ENCODE measurements at places on chromosomes 12 and 14.

GRCh38 chr14:60722357-60723115 is 1.6 kb downstream of the SIX4 start:
- DNase-seq: no peak

DNA sequence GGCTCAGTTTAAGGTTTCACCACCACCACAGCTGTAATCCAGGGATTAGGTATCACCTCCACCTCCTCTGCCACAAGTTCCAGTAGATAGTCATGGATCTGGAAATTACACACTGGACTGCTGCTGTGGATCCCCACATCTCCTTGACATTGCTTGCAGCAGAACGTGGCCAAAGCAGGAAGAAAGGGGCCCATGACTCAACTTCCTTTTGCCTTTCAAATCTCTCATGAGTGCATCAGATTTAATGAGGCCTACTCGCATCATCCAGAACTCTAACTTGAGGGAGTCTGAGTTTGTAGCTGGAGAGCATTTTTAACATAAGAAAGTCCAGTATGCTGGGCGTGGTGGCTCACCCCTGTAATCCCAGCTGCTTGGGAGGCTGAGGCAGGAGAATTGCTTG is 29.2 kb upstream of the TMED10 start:
- no peak for DNase-seq

- DNase-seq: no peak
Observed at GRCh38 chr14:63290741-63291430, 27.8 kb downstream of the GPHB5 start.

DNA sequence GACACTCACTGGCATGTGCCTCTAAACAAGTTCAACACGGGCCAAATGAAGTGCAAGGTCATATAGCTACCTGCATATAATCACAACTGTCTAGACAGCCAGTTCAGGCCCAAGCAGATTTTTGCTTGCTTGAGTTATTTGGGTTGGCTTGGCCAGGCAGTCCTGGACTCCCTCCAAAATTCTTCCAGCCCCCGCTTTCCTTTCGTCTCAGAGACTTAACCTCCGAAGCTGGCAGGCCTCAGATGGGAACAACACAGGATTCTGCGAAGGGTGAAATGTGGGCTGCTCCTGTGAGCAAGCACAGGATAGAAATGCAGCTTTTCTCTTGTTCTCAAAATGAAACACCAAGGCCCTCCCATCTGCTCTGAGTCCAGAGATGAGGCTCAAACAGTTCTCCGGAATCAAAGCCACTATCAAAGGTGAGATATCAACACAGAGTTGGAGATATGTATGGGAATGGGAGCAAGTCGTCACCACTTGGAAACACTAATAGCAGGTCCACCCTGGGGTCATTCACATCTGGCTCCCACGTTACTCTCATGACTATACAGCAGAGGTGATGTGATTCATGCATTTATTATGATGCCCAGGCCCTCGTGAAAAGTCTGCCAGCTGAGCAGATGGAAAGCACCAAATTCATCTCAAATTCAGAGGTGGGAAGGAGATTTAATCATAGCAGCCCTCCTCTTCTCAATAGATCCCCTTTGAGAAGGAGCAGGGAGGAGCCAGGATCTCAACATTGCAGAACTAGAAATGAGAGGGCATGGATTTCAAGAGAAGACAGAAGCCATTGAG is 389.8 kb downstream of the NUAK1 start:
- no peak for DNase-seq

DNA sequence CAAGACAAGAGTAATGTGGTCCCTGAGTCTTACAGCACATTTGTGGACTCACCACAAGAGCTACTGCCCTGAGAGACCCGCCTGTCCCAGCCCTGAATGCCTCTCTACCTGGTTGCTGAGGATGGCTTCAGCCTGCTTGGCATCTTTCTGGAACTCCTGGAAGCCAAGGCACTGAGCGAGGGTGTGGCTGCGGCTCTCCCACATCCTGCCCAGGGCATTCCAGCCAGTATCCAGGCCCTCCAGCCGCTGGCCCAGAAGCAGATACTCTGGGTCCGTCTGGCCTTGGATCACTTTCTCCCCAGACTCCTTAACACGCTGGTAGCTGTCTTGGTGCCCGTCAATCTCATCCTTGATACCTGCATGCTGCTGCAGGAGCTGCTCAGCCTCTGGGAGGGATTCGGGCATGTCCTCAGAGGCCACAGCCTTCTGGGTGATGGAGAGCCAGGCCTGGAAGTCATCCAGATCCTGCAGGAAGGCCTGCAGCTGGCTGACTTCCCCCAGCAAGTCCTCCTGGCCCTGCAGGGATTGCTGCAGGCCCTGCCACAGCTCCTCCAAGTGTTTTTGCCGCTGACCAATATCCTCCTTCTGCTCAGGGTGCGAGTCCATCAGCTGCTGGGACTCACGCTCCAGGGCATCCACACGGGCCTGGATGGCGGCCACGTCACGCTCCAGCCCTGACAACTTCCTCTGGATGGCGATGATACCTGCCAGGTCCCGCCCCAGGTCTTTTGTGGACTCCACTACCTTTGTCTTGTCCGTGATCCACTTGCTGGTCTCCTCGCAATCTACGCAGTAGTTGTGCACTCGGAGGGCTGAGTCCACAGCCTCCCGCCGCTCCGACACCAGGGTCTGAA is 82.3 kb downstream of the PLEKHG3 start:
- DNase-seq: no peak

GRCh38 chr12:86015026-86015425 is 140.9 kb downstream of the NTS start:
- no peak for DNase-seq

GRCh38 chr14:72261068-72261467 is 328.8 kb downstream of the RGS6 start:
- DNase-seq: no peak

GRCh38 chr14:66495218-66496098 is 9.3 kb downstream of the CCDC196 start:
- DNase-seq: peak; percentile 63

GRCh38 chr12:6534695-6534944 is 303 bp downstream of the GAPDH start:
- DNase-seq: no peak

- no peak for DNase-seq
Observed at GRCh38 chr12:89083491-89083890, 268.8 kb downstream of the DUSP6 start.

DNA sequence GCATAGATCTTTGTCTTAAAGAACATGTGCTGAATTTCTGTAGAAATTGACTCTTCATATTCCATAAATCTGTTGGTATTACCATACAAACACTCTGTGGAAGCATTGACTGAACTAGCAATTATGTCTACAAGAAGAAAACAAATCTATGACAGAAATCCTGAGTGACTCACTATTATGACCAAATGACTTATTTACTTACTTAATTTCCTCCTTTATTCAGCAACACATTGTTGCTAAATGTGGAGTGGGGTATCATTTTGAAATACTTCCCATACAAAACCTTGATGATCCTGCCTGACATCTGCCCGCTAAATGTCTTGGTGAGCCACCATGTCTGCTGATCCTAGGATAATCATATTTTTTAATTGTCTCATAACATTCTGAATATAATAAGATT is 99.1 kb upstream of the SLCO1C1 start:
- no peak for DNase-seq

- no peak for DNase-seq
Observed at GRCh38 chr12:47868552-47869031, 36.2 kb downstream of the VDR start.

DNA sequence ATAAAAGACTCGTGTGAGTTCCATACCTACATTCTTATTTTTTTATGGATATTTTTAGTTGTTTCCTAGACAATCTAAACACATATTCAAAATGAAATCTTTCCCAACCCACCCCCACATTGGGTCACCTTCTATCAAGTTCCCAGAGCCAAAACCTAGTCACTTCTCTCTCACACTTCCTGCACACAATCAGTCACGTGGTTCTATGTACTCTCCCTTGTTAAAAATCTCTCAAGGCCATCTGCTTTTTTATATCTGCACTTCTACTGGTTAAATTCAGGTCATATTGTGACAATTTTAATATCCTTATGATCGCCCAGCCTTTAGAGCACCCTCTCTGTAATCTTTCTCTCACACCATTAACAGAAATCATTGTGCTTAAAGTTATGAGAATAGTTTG is 175.0 kb upstream of the SYT10 start:
- no peak for DNase-seq

GRCh38 chr12:46521145-46521544 is 148.6 kb upstream of the SLC38A2 start:
- no peak for DNase-seq

DNA sequence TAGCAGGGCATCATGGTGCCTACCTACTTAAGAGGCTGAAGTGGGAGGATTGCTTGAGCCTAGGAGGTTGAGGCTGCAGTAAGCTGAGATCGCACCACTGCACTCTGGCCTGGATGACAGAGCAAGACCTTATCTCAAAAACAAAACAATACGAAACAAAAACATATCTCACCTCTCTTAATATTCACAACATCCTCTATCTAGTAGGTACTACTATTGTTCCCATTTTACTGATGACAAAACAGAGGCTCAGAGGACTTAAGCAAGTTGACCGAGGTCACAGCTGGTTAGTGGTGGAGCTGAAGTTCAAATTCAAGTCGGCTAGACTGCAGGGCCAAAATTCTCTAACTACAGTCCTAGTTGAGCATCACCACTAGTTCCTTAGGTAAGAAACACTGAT is 172.3 kb upstream of the EEA1 start:
- no peak for DNase-seq

- DNase-seq: no peak
Observed at GRCh38 chr12:3715999-3716398, 36.9 kb downstream of the CRACR2A start.

DNA sequence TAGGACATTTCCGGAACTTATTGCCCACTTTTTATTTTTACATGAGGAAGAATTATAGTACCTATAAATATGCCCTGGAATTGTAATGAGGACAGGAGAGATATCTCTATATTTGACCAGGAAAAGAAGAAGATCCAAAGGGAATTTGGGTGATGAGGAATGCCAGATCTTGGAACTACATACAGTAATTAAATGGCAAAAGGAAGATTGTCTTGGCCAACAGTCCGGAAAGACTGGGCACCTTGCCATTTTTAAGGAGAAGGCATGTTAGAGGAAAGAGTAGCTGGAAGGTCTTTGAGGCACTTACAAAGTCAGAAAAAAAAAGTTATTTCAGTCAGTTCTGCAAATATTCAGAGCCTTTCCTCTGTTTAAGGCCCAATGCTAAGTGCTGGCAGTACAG is 616.4 kb downstream of the MED13L start:
- peak; percentile 6 for DNase-seq

DNA sequence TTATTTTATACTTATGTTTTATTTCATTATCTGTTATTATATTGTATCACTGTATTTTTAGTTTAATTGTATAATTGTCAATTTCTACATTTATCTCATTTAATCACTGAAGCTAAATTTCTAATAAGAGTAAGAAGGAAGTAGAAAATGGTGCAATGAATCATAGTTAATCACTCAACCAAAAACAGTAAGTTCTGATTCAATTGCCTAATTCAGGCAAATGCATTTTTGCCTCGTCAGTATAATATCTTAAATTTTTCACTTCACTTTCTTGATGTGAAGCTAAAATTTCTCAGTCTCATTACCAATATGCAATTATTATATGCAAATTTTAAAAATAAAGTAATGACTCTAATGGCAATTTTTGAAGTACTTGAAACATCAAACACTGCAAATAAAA is 340.5 kb upstream of the USP15 start:
- no peak for DNase-seq

DNA sequence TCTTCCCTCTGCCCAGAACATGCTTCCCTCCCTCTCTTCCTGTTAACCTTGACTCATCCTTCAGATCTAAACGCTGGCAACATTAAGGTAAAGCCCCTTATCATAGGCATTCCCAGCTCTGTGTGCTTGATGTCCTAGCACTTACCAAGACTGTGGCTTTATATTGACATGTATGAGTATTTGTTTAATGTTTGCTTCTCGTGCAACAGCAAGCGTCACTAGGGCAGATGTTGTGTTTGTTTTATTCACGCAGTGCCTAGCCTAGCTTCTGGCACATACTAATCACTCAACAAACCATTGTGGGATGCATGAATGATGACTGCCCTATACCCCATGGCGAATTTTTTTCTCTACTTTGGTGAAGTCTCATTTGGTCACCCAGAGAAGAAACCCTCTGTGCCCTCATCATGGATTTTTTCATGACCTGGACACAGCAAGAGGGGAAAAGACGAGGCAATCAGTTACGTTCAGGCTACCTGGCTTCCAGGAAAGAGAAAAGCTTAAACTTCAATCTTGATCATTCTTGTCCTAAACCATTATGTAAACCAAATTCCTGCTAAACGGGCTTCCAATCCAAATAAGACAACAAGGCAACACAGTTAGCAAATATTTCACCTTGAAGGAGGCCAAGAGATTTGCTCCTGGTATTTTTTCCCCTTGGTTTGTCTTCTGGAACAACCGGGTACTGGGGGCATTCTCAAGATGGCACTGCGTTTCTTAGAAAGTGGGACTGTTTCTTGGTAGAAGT is 47.9 kb upstream of the SOCS2 start:
- DNase-seq: no peak

- no peak for DNase-seq
Observed at GRCh38 chr14:36952689-36953088, 219.7 kb downstream of the SLC25A21 start.

GRCh38 chr12:97417568-97418218 is 44.9 kb upstream of the RMST start:
- no peak for DNase-seq

DNA sequence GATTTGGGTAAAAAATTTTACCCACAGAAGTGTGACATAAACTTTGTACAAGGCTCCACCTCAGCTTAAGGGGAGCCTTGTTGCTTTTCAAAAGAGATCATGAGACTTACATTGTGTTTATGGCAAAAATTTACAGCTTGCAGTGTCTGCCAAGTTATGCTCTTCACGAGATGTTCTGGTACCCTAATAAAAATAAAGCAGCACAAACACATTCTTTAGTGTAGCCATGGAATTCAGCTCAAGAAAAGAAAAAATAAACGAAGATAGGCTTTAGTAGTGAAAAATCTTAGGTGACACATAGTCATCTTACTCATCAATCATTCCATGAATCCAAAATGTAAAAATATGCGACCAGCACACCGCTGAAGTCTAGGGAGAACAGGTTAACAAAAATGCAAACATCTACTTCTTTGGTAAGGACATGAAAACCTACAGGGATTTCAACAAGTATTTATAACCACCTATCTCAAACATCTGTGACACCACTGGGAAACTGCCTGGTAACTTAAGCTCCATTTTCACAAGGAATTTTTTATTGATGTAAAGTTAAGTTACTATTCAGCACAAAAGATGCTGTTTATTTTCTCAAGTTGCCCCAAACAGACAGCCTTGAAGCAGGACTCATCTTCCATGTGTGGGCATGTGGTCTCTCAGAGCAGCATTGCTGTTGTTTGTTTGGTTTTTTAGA is 32.9 kb downstream of the DMAC2L start:
- DNase-seq: peak; percentile 41

- no peak for DNase-seq
Observed at GRCh38 chr14:71554323-71554722, 377.9 kb upstream of the RGS6 start.

- DNase-seq: no peak
Observed at GRCh38 chr12:4991373-4991772, 52.3 kb upstream of the KCNA5 start.

- DNase-seq: no peak
Observed at GRCh38 chr12:101795786-101796185, 35.0 kb downstream of the GNPTAB start.

Measured in fibroblast of the conjunctiva (primary cell).